ENCODE measurements at places on chromosomes 2 and 18.

DNA sequence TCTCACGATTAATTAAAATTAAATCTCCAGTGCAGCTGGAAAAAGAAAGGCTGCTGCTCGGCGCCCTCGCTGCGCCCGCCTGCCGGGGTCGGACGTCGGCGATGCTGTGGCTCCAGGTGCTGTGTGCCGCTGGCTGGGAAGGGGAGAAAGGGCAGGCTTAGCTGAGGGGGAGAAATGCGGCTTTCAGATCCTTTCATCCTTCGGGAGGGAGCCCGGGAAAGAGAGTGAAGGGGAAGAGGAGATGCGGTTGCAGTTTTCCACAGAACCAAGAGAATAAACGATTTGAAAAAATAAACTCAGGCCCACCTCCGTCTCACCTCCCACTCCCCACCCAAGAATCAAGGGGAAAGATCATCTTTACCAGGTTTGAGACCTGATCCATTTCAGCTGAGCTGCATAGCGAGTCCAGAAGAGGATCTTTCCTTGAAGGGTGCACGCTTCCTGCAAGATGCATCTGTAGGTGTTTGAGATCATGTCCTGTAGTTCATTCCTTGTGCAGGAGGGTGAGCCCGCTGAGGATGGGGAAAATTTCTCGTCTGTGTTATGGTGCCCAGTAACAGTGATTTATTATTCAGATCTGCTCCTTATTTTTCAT lies 495 bp downstream of the TMEM169 start:
- DNase-seq, result no peak

GRCh38 chr2:20555954-20556353 lies 94.9 kb downstream of the HS1BP3 start:
- DNase-seq, result no peak

- no peak for DNase-seq
Observed at GRCh38 chr2:43340945-43341356, 114.5 kb upstream of the ZFP36L2 start.

DNA sequence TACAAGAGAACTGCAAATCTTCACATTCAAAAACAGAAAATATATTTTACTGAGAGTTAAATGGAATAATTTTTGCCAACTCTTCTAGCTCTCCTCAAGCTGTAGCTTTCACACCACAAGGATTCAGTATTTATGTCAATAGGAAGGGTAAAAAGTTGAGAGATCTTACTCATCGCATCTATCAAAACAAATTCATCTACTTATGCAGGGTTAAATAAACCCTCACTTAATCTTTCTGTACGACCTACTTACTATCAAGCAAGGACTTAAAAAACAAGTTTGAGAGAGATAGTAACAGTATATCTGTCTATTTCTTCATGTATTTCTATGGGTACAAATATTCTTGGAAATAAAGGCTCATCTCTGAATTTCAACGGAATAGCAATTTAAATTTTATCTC lies 35.5 kb downstream of the SIGLEC15 start:
- no peak for DNase-seq

DNA sequence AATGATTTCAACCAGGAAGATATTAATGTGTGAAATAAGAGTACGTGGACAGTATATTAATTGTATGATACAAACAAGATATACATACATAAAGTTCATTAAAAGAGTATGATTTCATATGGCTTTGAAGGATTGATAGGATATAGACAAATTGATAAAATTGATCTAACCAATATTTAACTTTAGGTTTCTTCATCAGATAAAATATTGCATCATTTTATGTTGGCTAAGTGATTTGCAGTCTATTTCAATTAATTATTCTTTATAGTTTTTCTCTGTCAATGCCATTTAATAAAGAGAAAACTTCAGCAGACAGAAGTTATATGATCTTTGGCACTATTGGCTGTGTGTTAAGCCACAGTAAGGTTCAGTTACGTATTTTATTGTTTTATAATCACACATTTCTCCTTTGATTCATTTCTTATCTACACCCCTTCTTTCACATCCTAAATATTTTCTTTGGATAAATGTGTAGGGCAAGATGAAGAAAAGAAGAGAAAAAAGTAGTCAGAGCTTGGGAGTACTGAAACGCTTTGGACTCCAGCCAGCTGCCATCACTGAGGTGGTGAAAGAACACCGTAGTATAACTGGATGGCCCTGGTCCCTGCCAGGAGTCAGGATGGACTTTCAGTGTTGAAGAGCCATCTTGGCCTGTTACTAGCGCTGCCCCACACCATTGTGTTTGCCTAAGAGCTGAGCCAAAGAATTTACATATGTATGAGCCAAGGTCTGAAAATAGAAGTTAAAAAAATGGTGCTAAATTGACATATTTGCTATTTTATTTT lies 9.8 kb upstream of the CPS1 start:
- peak; percentile 4 for DNase-seq

DNA sequence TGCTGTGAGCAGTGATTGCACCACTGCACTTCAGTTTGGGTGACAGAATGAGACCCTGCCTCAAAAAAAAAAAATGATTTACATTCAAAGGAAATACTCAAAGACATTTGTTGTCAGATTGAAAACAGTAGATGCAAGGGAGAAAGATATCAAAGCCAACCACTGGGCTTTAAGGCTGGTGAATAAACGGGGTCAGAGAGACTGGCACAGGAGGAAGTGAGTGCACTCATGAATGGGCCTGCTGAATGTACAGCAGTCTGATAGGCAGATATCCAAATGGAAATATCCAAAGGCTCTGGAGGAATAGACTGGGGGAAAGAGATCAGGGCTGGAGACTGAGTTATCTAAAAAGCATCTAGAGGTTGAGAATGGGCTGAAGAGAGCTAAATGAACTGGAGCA lies 10.9 kb downstream of the RNF125 start:
- no peak for DNase-seq

DNA sequence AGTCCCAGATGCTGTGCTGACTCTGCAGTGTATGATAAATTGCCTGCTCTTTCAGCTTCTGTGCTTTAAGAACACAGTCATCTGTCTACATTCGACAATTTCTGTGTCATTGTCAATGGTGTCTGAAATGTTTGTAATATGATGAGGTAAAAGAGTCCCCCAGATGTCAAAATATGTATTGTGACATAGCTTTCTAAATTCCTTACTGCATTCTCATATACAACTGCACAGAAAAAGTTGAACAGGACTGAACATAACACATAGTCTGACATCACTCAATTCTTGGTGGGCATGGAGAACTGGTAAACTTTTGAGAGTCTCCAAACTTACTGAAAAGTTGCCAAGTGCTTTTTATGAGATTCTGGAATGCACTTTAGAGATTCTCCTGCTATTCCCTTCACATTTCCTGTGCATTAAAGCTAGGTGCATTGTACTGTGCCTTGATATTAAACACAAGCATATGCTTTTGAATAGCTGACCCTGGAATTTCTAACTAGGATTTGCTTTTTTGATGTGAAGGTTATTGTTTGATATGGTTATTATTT lies 48.1 kb upstream of the ARHGAP28 start:
- DNase-seq, result no peak

DNA sequence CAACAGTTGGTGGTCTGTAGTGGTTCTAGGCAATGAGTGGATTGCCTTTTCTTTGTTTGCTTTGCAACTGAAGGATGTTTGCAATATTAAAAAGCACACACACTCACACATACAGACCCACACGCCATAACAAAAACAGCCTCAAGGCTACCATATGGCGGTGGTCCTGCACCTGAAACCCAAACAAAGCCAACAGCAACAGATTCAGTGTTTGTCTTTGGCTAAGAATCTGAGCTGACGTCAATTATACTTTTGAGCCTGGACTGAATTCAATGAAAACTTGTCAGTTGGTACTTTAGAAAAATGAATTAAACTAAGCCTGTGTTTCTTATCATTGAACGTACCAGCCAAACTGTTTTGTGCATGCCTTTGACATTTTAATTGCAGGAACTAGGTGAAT lies 65.0 kb upstream of the NYAP2 start:
- no peak for DNase-seq

GRCh38 chr18:73896685-73897084 lies 250.9 kb downstream of the FBXO15 start:
- no peak for DNase-seq

DNA sequence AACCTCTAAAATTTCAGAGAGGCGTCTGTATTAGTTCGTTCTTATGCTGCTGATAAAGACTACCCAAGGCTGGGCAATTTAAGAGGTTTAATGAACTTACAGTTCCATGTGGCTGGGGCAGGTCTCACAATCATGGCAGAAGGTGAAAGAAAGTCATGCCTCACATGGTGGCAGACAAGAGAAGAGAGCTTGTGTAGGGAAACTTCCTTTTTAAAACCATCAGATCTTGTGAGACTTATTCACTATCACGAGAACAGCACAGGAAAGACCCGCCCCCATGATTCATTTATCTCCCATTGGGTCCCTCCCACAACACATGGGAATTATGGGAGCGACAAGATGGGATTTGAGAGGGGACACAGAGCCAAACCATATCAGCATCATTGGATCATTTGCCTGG lies 183.2 kb upstream of the SIX2 start:
- no peak for DNase-seq

GRCh38 chr2:67626656-67627055 lies 229.5 kb downstream of the ETAA1 start:
- no peak for DNase-seq

DNA sequence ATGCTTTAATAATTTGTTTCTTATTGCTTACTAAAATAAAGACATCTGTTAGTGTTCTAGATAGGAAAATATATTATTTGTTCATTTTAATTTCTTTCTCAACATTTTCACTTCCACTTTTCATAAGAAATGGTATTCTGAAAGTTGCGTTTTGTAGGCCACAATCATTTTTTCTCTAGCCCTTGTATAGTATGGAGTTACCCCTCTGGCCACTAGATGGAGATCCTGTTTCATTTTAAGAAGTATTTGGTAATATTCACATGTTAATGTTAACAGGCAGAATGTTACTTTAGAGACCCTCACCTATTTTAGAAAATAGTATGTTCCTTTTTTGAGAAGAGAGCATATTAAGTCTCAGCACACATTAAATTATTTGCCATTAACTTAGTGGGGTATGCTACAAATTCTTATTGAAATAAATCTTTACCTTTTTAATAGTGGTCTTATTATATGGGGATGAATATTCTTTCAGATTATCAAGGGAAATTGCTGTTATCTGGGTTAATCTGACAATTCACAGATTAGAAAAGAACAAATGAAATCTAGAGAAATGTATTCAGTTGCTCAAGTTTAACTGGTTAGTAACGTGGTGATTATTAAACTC lies 73.9 kb upstream of the TTC27 start:
- no peak for DNase-seq

GRCh38 chr2:64652231-64653108 lies 1.2 kb downstream of the SERTAD2 start:
- DNase-seq, result no peak

- DNase-seq, result no peak
Observed at GRCh38 chr2:54466870-54467269, 10.7 kb downstream of the SPTBN1 start.

DNA sequence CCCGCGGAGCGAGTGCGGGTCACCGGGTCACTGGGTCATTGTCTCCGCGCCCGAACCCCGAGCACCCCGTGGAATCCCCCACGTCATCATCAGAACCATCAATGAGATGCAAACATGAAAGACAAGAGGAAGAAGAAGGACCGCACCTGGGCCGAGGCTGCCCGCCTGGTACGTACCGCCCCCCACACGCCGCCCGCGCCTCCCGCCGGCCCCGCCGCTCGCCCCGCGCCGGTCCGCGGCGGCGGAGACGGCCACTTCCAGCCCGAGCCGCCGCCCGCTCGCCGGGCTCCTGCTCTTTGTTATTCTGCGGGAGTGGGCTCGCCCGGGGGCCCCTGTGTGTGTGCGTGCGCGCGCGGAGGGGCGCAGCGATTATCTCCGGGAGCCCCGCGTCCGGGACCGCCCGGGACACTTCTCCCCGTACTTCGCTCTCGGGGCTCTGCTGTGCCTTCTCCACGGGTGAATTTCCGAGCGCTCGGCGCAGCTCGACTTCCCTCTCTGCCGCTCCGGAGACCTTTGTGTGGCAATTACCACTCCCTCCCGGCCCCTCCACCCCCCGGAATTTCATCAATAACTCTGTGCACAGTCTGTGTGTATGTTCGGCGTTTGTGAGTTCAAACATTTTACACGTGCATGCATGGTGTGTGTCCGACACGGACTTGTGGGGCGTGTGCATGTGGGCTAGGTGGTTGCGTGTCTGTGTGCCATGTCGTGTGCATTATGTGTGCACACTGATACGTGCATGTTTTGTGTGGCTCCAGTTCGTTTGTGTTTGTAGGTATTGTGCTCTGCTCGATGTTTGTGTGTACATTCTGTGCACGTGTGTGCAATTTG lies 714 bp downstream of the ASXL3 start:
- peak; percentile 8 for DNase-seq

GRCh38 chr2:96534141-96534540 lies 2.4 kb upstream of the ARID5A start:
- DNase-seq, result no peak

DNA sequence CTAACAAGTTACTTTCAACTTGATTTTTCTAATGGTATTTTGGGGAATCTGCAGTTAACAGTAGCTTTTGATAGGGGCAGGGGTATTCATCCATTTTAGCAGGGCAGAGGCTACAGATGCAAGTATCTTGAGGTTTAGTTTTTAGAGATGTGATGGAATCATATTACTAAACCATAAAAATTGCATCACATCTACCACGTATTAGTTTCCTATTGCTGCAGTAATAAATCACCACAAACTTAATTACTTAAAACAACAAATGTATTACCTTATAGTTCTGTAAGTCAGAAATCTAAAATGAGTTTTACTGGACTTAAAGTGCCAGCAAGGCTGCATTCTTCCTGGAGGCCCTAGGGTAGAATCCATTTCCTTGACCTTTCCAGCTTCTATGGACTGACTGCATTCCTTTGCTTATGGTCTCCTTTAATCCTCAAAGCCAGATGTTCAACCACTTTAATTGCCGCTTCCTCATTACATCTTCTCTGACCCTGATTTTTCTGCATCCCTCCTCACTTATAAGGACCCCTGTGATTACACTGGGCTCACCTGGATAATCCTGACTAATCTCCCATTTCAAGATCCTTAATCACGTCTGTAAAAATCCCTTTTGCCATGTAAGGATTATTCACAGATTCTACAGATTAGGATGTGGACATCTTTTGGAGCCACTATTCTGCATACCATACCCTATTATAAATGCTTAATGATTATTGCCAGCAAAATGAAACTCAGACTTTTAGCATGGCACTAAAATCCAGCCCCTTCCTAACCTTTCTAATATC lies 21.9 kb upstream of the EXOC6B start:
- DNase-seq, result no peak

- DNase-seq, result no peak
Observed at GRCh38 chr18:45932708-45933107, 34.4 kb downstream of the EPG5 start.

DNA sequence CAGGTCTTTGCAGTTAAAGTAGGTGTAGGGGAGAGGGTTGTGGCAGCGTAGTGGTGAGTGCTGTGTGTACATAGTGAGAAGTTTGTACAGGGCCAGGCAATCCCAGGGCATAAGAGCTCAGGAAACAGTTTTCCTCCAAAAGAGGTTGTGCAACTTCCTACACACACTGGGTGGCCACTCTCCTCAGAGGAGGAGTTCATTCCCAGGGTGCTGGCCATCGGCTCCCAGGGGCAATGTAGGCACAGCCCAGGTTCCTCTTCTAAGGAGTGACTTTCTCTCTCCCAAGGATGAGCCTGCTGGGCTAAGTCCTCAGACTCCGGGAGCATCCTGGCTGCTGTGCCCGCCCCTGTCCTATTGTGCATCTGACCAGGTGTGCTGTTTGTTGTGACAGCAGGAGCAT lies 3.0 kb downstream of the ACOXL start:
- no peak for DNase-seq

All from nucleus accumbens (tissue), 56 donors.